Activated CD4-positive, alpha-beta memory T cell treated with anti-CD3 and anti-CD28 coated beads, Interleukin-2, amount 10 ng/mL, durations not matched to agents 7 days and 5 days (primary cell): ENCODE measurements at places on chromosomes 6 and 20. TPM values are rescaled to one million over a fixed set of nuclear protein-coding genes. Genes with fewer than 3 reads are reported as not detected.

- no peak for DNase-seq
These were observed 89.9 kb downstream of the AKAP7 start for GRCh38 chr6:131225127-131225526.

DNA sequence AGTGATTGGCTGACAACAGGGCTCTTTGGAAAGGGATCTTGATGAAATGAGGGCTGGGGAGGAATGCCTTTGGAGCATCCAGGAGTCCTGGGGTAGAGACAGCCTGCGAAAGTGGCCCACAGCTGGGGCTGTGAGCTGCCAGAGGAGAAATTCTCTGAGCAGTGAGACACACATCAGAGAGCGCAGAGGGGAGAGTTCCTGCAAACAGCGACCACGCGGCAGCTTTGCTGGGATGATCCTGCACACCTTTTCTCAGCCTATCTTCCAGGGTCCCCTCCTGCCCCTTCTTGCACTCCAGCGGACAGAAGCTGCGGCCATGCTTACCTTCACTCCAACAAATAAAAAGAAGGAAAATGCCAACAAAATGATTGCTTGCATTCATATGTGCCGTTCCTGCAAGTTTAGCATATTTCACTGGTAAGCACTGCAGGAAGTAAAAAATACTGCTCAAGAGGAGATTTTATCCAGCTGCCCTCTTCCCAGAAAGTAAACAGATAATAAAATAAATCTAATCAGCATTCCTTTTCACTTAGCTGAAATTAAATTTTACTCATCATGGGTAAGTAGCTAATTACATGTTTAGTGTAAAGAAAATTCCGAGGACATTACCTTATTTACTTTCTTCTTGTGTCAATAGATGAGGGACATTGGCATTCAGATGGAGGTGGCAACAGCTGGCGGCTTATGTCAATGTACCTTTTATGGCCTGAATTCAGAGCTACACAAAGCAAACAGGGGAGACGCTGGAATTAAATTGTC lies 339.9 kb upstream of the ARID1B start:
- DNase-seq: no peak

The FOXC1 gene
- total RNA-seq: not detected

- DNase-seq: no peak
These were observed 13.2 kb downstream of the AAR2 start for GRCh38 chr20:36249450-36249849.

The IP6K3 gene
- total RNA-seq: not detected

GRCh38 chr6:147922799-147923198 lies 414.3 kb downstream of the SAMD5 start:
- DNase-seq: no peak

DNA sequence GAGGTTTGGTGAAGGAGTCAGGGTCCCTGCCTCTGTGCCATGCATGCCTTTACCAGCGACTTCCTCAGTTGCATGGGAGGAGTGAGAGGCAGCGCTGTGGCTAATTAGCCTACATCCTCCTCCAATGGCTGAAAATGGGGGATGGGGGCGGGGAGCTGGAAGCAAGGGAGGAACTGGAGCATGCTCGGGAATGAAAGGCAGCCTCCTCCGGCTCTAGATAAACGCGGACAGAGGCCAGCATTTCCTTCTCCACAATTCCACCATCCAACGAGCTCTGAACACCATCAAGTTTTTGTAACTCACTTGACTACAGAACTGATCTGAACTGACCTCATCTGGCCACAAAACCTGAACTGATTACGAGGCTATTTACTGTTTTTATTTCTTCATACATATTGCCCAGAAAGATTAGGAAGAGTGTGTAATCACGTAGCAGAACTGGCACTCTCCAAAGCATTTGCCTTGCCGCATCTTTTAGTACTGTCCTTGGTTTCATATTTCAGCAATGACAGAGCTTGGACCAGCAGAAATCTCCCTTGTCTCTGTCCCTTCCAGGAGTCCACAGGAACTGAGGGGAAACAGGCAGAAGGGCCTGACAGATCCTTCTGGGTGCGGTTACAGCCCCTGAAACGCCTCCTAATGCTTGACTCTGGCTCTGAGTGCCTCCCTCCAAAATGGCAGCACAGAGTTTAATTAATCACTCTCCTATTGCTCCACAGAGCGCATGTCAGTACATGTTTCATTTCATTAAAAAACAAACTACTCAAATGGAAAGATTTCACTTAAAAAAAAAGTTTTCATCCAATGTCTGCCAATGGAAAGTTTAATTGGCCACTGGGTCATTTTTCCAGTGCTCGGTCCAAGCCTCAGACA lies 58.2 kb upstream of the TRAF3IP2 start:
- DNase-seq: no peak

The DNMT3B gene
- total RNA-seq: 2.2 TPM

GRCh38 chr20:41006936-41007474 lies 21.6 kb upstream of the TOP1 start:
- no peak for DNase-seq

DNA sequence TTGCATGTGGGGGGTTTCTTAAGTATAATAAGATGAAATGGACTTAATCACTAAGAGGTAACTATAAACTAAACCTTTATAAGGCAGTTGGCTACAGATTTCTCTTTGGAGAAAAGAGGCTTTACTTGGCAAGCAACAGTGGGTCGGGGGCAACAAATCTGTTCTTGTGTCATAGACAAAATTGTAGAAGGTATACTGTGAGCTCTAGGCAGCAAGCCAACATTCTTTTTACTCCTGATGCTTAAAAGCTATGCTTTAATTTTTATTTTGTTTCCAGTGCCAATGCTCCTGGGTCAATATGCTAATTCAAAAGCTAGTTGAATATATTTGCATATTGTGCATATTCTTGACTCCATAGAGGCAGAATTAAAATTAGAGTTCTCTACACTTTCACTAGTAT lies 495.4 kb downstream of the BTBD3 start:
- no peak for DNase-seq

- peak; percentile 64 for DNase-seq
These were observed 551 bp downstream of the SYNCRIP start for GRCh38 chr6:85641897-85642773.

- DNase-seq: no peak
These were observed 520.9 kb downstream of the HTR1B start for GRCh38 chr6:76942203-76942966.

GRCh38 chr20:15627501-15627903 lies 945.7 kb downstream of the KIF16B start:
- DNase-seq: no peak

- DNase-seq: no peak
These were observed 2.6 kb downstream of the PRR18 start for GRCh38 chr6:166305562-166306117.

DNA sequence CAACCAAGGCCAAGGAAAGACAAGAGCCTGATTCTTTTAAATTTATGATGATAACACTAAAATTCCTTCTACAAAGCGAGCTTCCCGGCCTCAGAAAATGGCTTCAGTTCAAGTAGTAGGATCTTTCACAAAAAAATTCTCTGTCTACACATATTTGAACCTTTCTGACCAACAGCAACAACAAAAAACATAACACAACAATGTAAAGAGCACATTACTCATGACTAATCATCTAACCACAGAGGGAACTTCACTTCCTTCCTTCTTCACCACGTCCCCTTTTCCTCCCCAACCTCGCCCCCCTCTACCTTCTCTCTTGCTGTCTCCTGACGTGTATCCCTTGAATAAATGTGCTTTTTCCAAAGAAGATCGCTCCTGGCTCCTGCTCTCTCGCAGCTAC lies 228.2 kb downstream of the MYLK4 start:
- no peak for DNase-seq

- no peak for DNase-seq
These were observed 18.7 kb upstream of the RALGAPB start for GRCh38 chr20:38453941-38454340.

DNA sequence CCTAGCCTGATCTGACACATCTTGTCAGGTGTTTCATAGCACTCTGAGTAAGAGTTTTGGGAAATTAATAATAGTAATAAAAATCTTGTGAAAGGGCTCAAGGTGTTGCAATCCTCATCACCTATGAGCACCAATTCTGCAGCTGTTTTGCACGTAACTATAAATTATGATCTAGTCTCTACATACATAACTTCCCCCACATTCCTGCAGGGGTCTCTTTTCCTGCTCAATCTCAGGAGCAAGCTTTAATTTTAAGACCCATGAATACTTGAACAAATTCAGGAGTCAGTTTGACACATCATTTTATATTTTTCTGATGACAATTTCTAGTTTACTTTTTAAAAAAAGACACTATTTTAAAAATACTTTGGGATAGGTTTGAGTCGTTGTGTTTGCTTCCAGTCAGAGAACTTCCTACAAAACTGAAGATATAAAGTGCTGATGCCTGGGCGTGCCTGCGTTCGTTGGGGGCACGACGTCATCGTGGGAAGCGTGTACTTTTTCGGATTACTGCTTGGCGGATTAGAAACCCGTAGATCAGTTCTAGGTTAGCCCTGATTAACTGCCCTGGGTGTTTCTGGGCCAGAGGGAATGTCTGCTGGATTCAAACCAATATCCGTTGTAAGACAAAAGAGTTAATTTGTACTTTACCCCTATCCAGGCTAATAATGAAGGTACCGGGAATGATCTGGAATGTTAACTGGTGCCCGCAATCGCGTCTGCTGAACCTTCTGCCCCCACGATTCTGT lies 1.0 kb upstream of the E2F3 start:
- DNase-seq: peak; percentile 55

GRCh38 chr20:23206061-23206460 lies 119.9 kb upstream of the CD93 start:
- DNase-seq: no peak

The UBE2C gene
- 170 TPM for total RNA-seq

The HTR1E gene
- total RNA-seq: not detected

- no peak for DNase-seq
These were observed 4.9 kb downstream of the TUBB2B start for GRCh38 chr6:3222506-3223038.

The TMEM74B gene
- 1.8 TPM for total RNA-seq

GRCh38 chr6:46799657-46800056 lies 6.5 kb downstream of the MEP1A start:
- no peak for DNase-seq

The ULBP3 gene
- total RNA-seq: 3.5 TPM

DNA sequence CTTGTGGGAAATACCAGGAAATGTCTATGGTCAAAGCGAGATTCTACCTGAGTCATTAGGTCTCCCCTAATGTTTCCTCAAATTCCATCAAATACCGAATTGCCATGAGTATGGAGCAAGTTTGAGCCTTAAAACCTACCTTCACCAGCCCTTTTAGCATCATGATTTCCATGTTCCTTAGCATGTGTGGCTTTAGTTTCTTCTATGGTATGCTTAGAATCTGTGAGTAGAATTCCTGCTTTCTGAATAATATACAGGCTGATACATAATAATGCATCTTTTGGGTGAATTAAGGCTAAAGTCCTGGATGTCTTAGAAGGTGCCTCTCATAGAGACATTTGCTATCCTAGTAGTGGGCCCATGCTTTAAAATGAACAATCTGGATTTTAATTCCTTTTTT lies 32.0 kb downstream of the TSPYL4 start:
- DNase-seq: no peak

The TIAM2 gene
- 8.3 TPM for total RNA-seq

DNA sequence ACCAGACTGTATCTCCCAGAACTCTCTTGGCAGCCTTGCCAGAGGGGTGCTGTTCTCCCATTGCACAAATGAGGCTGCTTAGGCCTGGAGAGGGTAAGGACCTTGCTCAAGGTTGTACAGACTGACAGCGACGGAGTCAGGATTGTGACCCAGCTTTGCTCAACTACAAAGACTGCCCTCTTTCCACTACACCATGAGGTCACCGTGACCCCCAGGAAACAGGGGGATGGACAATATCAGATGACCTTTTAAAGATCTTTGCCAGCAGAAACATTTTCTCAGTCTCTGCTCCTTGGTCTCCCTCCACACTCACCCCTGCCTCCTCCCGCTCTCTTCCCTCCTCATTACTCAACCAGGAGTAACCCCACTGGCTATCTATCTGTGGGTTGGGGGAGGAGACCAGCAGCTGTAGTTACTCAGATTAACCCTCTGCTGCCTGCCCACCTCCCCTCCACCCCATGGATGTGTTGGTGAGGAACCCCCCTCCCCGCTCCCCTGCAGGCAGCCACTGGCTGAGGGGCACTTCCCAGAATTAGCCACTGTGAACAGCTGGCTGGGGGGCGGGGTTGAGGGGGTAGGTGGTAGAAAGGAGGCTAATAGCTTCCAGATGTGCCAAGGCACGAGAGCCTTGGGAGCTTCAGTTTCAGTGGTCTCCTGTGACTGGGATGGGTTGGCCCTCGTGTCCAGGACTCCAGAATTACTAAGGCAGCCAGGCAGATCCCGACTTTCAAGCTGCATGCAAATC lies 26.9 kb upstream of the MRPS18A start:
- DNase-seq: no peak

GRCh38 chr6:51077821-51078518 lies 259.3 kb downstream of the TFAP2B start:
- DNase-seq: no peak

The CALHM4 gene
- not detected for total RNA-seq

The RBM38 gene
- 116 TPM for total RNA-seq

- no peak for DNase-seq
These were observed 13.8 kb upstream of the DDR1 start for GRCh38 chr6:30870546-30870945.

- DNase-seq: no peak
These were observed 121.8 kb downstream of the COL9A1 start for GRCh38 chr6:70180901-70181599.

GRCh38 chr20:48261398-48261910 lies 476.2 kb upstream of the SULF2 start:
- no peak for DNase-seq

The SNAP25 gene
- 0.23 TPM for total RNA-seq

DNA sequence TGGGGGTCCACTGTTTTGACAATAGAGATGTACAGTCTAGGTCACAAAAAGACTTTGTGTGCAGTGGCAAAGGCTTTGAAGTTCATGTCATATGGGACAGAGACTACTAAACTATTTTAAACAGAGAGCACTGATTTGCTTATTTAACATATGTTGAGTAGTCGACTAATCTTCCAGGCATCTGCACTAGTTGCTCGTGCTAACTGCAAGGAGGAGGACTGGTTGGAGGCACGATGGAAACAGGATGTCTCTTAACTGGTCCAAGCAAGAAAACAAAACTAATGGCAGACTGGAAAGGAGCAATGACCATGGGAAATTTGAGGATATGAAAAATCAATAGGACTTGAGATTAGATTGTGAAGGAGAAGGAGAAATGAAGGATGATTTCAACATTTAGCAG lies 28.5 kb upstream of the ERVFRD-1 start:
- no peak for DNase-seq

DNA sequence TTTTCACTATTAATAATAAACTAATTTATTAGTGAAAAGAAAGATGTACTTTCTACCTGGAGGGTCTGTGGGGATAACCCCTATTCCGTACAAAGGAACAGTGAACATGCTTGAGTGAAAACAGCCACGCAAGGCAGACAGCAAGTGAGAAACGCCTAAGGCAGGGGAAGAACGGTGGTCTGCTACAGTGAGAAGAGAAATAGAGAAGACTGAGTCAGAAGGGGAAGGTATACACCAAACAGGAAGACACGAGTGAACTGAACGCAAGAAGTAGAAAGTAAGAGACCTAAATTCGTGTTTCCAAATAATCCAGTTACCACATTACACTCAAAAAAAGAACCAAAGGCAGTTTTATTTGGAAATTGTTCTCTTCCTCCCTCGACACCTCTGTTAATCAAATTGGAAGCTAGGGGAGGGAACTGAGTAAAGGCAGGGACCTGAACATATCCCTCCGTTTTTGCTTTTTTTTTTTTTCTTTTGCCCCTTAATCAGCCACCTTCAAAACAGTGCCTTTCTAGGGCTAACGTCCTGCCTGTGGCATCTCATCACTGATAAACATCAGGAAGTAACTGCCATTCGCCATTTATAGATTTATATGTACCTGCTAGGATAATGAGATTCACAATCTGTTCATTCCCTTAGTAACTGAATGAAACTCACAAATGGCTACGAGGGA lies 48.9 kb downstream of the ATXN1 start:
- peak; percentile 44 for DNase-seq
